ENCODE measurements at places on chromosomes 13 and 19. TPM values are rescaled to one million over a fixed set of nuclear protein-coding genes. Genes with fewer than 3 reads are reported as not detected.
A peak's percentile ranks its signal among the peaks of the same experiment; 100 is the strongest.

ATP4A gene
- not detected for total RNA-seq

ANKRD24 gene
- 0.88 TPM for total RNA-seq

DNA sequence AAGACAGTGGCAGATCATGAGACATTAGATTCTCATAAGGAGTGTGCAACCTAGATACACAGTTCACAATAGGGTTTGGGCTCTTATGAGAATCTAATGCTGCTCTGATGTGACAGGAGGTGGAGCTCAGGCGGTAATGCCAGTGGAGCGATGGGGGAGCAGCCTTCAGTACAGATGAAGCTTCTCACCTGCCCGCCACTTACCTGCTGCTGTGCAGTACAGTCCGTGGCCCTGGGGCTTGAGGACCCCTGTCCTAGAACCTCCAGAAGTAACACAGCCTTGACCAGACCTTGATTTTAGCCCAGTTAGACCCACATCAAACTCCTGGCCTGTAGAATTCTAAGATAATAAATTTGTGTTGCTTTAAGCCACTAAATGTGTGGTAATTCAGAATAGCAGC is 215.1 kb upstream of the MIR17HG start:
- DNase-seq, result no peak

DNA sequence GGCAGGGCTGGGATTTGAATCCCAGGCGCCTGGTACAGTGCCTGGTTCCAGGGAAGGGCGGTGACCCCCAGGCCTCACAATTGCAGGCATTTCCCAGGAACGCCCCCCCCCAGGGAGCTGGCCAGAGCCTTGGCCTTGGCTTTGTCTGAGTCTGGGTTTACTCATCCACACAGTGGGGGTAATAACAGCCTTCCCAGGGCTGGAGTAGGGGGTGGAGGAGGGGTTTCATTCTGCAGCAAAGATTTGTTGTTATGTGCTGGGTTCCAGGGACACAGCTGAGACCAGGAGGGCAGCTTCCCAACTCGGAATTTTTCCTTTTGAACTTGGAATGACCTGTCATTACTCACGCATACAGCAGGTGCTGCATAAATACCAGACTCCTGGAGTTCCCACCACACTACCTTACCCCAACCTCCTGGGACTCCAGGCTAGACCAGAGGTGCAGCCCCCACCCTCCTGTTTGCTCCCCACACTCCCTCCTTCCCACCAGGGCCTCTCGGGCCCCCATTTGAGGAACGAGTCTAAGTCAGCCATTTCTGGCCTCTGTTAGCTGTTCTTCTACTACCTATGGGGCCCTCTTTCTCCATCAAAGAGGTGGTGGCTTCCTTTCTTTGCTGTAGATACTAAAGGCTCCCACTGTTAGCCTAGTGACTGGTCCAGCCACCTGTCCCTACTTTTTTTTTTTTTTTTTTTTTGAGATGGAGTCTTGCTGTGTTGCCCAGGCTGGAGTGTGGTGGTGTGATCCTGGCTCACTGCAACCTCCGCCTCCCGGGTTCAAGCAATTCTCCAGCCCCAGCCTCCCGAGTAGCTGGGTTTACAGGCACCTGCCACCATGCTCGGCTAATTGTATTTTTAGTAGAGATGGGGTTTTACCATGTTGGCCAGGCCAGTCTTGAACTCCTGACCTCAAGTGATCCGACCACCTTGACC is 1.6 kb upstream of the ADAMTS10 start:
- peak; percentile 36 for DNase-seq

DNA sequence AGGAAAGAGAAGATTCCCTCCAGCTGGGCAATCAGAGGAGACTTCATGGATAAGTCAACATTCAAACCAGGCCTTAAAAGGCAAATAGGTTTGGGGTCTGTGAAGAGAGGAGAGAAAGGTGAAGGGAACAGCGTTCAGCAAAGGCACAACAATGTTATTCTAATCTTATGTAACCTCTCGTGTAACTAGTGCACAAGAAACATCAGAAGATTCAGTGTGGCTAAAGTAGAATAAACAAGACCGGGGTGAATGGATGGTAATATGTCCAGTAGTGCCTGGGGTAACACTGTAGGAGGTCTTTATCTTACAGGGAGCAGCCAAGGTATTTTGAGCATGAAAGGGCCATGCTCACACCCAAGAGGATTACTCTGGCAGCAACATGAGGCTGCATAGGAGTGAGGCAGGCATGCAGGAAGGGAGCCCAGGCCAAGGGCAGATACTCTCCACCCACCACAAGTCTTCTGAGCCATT is 24.1 kb downstream of the LHFPL6 start:
- DNase-seq, result no peak

- DNase-seq, result no peak
These were observed 294.6 kb downstream of the ITGBL1 start for GRCh38 chr13:101747039-101747438.

GRCh38 chr13:41603917-41604316 is 146.6 kb downstream of the RGCC start:
- no peak for DNase-seq

DNA sequence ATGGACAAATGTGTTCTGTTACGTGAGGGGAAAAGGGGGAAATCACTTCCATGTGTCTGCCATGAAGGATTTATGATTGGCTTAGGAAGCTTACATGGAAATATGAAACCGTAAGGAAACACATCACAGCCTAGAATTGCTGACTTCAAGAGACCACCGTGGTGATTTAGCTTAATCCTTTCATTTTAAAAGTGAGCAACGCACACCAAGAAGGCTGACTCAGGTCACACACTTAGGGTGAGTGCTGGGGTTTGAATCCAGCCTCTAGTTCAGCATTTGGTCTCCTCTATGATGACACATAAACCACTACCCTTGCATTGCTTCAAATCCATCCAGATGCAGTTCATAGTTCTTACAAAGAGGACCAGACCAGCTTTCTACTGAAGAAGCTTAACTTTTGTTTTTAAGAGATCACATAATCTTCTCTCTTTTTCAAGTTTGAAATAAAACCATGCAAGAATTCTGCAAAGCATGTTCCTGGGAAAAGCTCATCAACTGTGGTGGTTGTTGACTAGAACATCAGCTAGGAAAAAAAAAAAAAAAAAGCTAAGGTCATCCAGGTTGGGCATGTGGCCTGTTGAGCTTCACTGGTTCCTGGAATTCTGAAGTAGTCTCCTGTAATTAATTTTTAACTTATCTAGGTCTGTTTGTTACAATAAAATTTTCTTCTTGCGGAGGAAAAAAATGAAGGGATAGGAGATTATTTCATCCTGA is 60.2 kb upstream of the KL start:
- DNase-seq, result no peak

GRCh38 chr19:6568816-6569215 is 22.1 kb downstream of the CD70 start:
- DNase-seq, result no peak

DNA sequence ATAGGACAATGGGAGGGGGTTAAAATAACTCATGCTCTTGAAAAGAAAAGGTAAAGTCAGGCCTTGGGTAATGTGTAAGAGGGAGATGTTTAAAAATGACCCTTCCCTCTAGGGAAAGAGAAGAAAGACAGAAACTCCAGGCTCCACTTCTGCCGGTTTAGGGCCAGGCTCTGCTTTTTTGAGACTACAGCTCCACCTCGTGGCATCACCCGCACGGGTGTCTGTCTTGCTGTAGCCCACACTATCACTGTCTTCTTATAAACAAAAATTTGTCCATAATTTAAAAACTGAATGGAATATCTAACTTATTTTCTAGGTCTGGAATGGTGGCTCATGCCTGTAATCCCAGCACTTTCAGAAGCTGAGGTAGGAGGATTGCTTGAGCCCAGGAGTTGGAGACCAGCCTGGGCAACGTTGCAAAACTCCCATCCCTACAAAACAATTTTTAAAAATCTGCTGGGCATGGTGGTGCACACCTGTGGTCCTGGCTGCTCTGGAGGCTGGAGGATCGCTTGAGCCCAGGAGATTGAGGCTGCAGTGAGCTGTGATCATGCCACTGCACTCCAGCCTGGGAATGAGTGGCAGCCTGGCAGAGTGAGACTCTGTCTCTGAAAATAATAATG is 65.1 kb upstream of the GTF3A start:
- DNase-seq, result no peak

DNA sequence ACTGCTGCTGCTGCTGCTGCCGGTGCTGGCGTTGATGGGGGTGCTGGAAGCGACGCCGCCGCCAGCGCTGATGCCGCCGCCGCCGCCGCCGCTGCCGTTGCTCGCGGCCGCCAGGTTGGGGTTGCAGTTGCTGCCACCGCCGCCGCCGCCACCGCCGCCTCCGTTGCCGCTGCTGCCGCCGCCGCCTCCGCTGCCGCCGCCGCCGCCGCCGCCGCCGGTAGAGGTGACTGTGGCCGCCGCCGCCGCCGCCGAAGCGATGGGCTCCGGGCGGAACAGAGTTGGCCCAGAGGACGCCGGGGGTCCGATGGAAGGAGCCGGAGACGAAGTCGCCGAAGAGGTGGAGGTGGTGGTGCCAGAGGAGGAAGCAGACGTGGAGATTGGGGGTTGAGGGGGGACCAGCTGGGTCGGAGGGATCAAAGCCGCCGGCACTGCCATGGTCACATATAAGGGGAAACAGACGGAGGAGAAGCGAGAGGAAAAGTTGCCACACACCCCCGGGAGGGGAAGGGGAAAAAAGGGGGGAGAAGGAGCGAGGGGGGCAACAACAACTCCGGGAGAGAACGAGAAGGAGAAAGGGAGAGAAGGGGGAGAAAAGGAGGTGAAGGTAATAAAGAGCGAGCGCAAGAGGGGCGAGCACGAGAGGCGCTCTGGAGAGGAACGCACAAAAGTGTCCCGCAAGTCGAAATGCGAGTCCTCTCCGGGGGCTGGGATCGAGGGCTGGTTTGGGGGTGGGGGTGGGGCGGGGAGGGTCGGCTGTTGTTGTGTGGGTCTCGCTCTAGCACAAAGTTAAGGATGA is 471 bp downstream of the DACH1 start:
- DNase-seq, result no peak

DNA sequence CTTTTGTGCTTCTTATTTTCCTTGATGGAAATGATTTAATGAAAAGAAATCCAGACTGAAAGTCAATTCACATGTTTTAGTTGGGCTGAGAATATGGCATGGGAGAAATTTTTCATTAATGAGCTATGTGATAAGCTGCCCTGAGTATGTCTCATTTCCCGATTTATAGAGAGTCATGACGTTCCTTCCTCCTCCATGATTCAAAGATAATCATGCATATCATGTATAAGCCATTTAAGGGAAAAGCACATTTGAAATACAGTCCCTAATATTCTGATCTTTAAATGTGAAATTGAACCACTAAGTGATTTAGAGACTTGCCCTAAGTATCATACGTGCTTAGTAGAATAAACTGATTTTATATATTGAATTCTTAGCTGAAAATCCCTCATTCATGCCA is 840.9 kb downstream of the PCDH17 start:
- no peak for DNase-seq

DNA sequence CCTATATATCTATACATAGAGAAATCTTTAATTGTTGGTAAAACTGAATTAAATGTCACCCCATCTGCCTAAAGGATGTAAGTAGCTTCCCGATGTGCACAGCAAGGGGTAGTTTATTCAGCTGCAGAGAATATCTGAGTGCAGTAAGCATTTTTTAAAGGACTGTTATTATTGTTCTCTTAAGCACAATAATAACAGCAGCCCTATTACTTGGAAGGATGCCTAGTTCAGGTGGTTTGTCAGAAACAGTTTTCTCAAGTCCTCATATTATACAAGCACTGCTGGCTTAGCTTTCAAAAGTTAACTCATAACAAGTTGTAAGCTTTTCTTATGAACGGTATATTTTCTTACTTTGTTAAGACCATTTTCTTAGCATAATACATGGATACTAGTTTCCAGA is 142.6 kb downstream of the CRYL1 start:
- no peak for DNase-seq

- DNase-seq, result no peak
These were observed 106.5 kb downstream of the TEX26 start for GRCh38 chr13:31038834-31039552.

Data from omental fat pad (tissue), 4 donors.